ENCODE measurements at places on chromosomes 6 and 20. TPM values are rescaled to one million over a fixed set of nuclear protein-coding genes. Genes with fewer than 3 reads are reported as not detected.
A peak's percentile ranks its signal among the peaks of the same experiment; 100 is the strongest.

GRCh38 chr6:113859349-113860180, 2.4 kb downstream of the MARCKS start:
- DNase-seq: no peak
- H3K27ac ChIP-seq: peak overlapping the region; percentile 94
- H3K4me1 ChIP-seq: peaks cover 49% of the 10 kb centered on the region
- H3K27me3 ChIP-seq: no peaks in the 10 kb centered on the region
- peaks cover 7% of the 10 kb centered on the region for H3K36me3 ChIP-seq

- peak; percentile 12 for DNase-seq
- no peaks in the 10 kb centered on the region for H3K36me3 ChIP-seq
- H3K4me3 ChIP-seq: peak overlapping the region; percentile 28
- H3K4me1 ChIP-seq: peaks cover 4% of the 10 kb centered on the region
- H3K27me3 ChIP-seq: no peaks in the 10 kb centered on the region
These were observed 61.4 kb downstream of the GPR6 start for GRCh38 chr6:110039364-110039980.

DNA sequence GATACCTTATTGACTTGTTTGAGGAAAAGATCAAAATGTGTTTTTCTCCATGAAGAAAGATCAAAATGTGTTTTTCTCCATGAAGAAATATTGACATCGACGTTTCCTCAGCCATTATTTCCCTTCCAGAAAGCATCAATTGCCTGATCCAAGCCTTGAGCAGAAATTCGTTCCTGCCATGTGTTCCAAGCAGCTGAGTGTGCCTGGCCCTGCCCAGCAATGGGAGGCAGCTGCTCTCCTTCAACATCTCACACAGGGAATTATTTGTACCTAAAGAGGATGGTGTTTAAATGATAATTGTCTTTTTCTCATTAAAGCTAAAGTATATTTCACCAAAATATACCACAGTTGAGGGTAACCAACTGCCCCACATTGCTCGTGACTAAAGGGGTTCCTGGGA, 7.8 kb upstream of the DUSP22 start:
- H3K36me3 ChIP-seq: no peaks in the 10 kb centered on the region
- no peak overlapping the region for H3K27ac ChIP-seq
- no peak overlapping the region for H3K4me3 ChIP-seq
- no peaks in the 10 kb centered on the region for H3K4me1 ChIP-seq
- no peak for DNase-seq
- H3K27me3 ChIP-seq: no peaks in the 10 kb centered on the region

DNA sequence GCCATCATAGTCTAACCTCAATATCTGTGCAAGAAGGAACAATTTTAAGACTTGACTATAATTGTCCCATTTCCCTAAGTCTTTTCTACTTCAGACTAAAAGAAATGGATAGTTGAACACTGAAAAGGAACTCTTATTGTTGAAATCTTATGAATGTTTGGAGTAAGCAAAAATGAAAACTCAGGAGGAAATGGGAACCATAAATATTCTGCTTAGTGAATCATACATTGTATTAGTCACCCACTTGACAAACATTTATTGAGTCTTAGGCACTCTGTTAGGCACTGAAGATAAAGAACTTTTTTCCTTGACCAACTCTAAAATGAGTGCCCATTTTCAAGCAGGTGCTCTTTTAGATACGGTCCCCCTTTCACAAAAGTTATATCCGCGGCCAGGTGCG, 8.7 kb downstream of the CCDC170 start:
- H3K27ac ChIP-seq: peak overlapping the region; percentile 10
- H3K27me3 ChIP-seq: no peaks in the 10 kb centered on the region
- DNase-seq: no peak
- peaks cover 9% of the 10 kb centered on the region for H3K4me1 ChIP-seq
- no peaks in the 10 kb centered on the region for H3K36me3 ChIP-seq

DNA sequence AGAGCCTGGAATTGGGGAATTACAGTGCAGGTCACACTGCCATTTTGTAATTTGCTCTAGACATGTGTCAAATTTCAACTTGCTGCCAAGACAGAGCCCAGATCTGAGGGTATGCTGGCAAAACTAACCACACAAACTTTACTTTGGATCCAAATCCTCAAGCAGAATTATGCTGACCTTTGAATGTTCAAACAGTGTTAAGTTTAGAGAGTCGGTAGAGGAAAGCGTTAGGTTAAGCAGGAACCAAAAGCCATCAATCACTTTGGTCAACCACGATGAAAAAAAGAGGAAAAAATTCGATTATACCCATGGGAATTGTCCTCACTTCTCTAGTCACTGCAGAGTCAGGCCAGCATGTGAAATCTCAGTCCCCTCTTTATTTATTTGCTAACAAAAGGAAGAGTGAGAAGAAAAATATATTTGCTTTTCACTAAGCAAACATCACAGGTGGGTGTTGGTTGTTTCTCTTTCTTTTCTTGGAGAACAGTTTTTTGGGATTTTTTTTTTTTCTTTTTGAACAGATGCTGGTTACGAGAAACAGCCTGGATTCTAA, 105.1 kb upstream of the ADGRF1 start:
- H3K4me1 ChIP-seq: no peaks in the 10 kb centered on the region
- no peaks in the 10 kb centered on the region for H3K27me3 ChIP-seq
- no peaks in the 10 kb centered on the region for H3K36me3 ChIP-seq
- no peak for DNase-seq
- no peak overlapping the region for H3K27ac ChIP-seq
- H3K4me3 ChIP-seq: no peak overlapping the region

PRPH2 gene
- not detected for total RNA-seq

DNA sequence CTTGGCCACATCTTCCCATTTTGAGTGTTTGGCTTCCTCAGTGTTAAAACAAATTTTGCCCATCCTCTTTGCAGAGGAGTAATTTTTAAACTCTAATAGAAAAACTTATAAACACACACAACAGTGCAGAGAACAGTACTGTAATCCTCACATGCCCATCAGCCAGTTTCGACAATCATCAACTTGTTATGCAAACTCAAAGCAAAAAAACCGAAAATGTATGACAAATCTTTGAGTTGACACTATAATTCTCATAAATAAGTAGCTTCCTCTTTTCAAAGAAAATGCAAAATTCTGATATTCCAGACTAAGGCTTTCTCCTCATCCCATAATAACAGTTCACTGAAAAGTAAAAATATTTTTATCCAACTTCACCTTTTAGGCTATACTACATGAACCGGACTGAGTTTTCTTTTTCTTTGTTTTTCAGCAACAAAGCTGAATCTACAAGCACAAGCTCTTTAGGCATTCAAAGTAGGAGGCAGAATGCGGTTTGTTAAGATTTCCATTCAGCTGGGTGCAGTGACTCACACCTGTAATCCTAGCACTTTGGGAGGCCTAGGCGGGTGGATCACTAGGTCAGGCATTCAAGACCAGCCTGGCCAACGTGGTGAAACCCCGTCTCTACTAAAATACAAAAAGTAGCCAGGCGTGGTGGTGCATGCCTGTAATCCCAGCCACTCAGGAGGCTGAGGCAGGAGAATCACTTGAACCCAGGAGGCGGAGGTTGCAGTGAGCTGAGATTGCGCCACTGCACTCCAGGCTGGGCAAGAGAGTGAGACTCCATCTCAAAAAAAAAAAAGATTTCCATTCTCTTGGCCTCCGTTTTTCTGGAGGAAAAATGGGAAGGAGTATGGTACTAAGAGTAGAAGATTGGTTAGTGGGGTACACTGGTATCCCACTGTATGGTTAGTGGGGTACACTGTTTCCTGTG, 74.8 kb downstream of the GCNT2 start:
- DNase-seq: no peak
- H3K4me3 ChIP-seq: no peak overlapping the region
- peaks cover 15% of the 10 kb centered on the region for H3K4me1 ChIP-seq
- H3K27ac ChIP-seq: peak overlapping the region; percentile 59
- no peaks in the 10 kb centered on the region for H3K36me3 ChIP-seq

DNA sequence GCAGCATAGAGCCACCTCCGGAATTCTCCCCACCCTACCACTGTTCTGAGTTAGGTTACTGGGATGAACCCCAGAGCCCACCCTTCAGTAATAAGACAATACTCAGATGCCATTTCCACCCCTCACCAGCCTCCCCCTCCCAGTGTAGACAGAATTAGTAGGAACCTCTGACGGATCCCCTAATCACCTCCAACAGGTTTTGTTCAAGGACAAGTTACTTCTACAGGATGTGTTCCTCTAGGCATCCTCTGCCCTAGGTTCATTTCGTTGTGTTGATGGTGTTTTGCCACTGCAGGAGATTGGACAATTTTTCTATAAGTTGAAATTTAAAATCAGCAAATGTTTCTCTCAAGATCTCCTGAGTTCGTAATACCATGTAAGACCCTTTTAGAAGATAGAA, 22.8 kb downstream of the PLEKHG1 start:
- no peak overlapping the region for H3K27ac ChIP-seq
- peaks cover 22% of the 10 kb centered on the region for H3K4me1 ChIP-seq
- H3K4me3 ChIP-seq: no peak overlapping the region
- no peak for DNase-seq

DNA sequence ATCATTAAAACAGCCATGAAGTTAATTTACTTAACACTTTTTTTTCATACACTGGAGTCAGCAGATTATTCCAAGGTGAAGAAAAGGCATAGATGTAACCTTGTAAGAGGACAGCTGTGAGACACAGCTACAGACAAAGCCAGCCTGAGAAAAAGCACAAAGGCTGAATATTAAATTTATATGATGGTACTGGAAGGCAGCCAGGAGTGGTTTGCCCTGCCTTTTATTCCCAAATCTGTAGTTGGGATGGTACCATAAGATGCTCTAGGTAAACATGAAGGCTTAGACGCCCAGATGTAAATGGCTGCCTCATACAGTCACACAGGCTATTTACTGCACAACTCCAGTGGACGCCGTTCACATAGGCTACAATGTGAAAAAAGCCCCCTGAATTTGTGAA, 42.1 kb upstream of the LOC128125822 start:
- no peaks in the 10 kb centered on the region for H3K27me3 ChIP-seq
- no peak for DNase-seq
- H3K36me3 ChIP-seq: no peaks in the 10 kb centered on the region

ELMO2 gene
- total RNA-seq: 27.5 TPM

DNA sequence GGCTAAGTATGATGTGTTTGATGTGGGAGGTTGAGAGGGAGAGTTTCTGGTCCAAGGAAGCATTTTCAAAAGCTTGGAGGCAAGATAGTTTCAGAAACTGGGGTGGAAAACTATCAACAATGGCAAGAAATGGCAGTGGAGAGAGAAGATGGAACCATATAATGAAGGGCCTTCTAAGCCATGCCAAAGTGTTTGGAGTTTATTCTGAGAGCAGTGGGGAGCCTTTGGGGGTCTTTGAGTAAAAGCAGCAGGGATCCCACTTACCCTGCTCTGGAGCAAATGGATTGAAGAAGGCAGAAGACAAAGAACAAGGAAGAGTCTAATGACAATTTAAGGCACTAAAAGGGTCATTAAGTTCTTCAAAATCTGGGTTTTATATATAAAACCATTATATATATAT, 538.9 kb downstream of the UTRN start:
- no peak overlapping the region for H3K27ac ChIP-seq
- H3K4me3 ChIP-seq: no peak overlapping the region
- no peaks in the 10 kb centered on the region for H3K36me3 ChIP-seq
- no peaks in the 10 kb centered on the region for H3K4me1 ChIP-seq
- DNase-seq: no peak

DNA sequence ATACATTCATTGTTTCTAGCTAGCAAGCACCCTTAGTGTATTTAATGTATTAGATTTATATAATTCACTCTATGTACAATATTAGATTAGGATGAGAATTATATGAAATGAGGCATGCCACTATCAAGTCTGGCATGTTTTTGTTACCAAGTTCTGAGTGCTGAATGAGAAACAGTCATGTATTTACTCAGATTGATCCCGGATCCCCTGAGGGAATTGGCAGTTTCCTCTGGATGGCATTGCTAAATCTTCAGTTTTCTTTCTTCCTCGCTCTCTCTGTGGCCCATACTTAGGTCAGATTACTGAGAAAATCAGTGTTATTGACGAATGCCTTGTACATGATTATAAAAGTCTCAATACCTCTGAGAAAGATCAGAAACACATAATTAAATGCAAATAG, 66.6 kb downstream of the CDKAL1 start:
- H3K4me1 ChIP-seq: no peaks in the 10 kb centered on the region
- H3K36me3 ChIP-seq: peaks cover 7% of the 10 kb centered on the region
- H3K27ac ChIP-seq: no peak overlapping the region
- no peaks in the 10 kb centered on the region for H3K27me3 ChIP-seq
- no peak for DNase-seq

DNA sequence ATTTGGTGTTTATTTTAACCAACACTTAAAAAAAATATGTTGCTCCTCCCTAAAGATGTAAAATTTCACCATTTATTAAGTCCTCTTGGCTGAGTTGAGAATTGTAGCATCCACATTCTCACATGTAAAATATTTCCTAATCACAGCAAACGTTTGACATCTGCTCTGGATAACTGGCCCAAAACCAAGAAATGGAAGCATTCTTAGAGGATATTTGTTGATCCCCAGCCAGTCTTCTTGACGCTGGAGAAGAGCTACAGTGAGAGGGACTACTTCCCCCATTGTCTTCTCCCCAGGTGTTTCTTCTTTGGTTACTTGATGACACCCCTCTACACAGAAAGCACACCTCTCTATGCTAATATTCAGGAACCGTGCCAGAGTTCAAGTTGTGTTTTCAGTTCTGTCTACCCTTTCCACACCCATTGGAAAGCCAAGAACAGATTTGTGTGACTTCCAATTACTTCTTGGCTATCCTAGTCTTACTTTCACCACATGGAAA, 454.5 kb upstream of the JAG1 start:
- no peak overlapping the region for H3K27ac ChIP-seq
- H3K4me1 ChIP-seq: no peaks in the 10 kb centered on the region
- no peaks in the 10 kb centered on the region for H3K27me3 ChIP-seq
- H3K4me3 ChIP-seq: no peak overlapping the region
- H3K36me3 ChIP-seq: no peaks in the 10 kb centered on the region

OPN5 gene
- total RNA-seq: not detected

DNA sequence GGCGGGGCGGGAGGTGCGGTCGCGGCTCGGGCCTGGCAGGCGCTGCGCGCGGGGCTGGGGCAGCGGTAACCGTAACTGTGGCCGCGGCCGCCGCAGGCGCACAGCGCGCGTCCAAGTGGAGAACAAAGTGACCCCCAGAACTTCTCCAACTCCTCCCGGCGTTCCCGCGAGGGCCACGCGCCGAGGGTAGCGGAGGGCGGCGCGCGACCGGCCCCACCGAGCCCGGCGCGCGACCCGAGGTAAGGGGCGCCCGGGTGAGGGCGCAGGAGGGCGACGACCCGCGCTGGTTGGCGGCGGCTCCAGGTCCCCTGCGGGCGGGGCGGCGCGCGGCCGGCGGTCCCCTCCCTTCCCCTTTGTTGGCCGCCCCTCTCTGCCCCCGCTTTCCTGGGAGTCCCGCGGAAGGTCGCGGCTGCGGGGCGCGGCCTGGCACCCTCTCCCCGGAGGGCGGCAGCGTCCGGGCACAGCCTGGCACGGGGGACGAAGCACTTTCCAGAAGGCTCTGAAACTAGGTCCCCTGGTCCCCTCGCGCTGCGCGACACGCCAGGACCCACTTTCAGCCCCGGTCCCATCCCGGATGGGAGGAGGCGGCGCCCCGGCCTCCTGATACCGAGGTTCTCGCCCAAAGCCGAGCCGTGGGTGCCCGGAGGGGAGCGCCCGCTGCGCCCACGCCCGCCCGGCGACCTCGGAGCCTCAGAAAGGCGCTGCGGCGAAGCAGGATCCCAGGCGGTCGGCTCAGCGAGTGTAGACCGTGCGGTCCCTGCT, at the start of gene TIAM2:
Gene TIAM2, plus strand, starts transcription at position 62 of the 762 bp plus-strand sequence. CDS start 133,909 bp downstream, outside the sequence.
- no peak for DNase-seq
- H3K36me3 ChIP-seq: no peaks in the 10 kb centered on the region
- H3K4me3 ChIP-seq: peak within 1 kb of the TSS; percentile 64
- no peak within 1 kb of the TSS for H3K27ac ChIP-seq
